Fibroblast of the aortic adventitia (primary cell): ENCODE measurements at places on chromosomes 1 and 21.
A peak's percentile ranks its signal among the peaks of the same experiment; 100 is the strongest.

- DNase-seq, result no peak
Measured at GRCh38 chr1:117618450-117619122, 12.7 kb downstream of the TENT5C start.

DNA sequence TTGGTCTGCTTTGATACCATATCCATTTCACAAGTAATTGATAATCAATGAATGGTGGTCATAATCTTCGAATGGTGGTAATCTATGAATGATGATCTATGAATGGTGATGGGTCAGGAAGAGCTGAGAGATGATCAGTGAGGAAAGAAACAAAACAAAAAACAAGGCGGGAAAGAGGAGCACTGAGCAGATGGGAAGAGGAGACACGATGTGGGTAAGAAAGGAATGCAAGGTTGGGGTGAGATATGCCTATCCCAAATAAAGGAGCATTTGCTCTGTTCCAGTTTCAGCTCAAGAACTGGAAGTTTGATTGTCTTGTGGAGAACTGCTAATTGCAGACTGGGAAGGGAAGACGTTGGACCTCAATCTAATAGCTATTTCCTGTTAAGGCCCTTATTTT lies 73.8 kb downstream of the CENPF start:
- DNase-seq, result no peak

GRCh38 chr1:179588425-179589024 lies 3.1 kb upstream of the TDRD5 start:
- no peak for DNase-seq

- peak; percentile 71 for DNase-seq
Measured at GRCh38 chr1:232472485-232473041, 157.4 kb downstream of the SIPA1L2 start.

- DNase-seq, result peak; percentile 69
Measured at GRCh38 chr1:20717452-20718342, at the start of gene KIF17. Gene KIF17, minus strand, starts transcription at chr1:20718007. Its CDS starts 301 bp downstream, at chr1:20717706.

GRCh38 chr1:22313321-22313720 lies 138.3 kb upstream of the ZBTB40 start:
- no peak for DNase-seq

- DNase-seq, result no peak
Measured at GRCh38 chr1:175493321-175494010, 249.9 kb downstream of the TNR start.

- no peak for DNase-seq
Measured at GRCh38 chr21:14075346-14076142, 135.2 kb downstream of the LIPI start.

- DNase-seq, result no peak
Measured at GRCh38 chr1:30971496-30971895, 62.9 kb upstream of the SDC3 start.

DNA sequence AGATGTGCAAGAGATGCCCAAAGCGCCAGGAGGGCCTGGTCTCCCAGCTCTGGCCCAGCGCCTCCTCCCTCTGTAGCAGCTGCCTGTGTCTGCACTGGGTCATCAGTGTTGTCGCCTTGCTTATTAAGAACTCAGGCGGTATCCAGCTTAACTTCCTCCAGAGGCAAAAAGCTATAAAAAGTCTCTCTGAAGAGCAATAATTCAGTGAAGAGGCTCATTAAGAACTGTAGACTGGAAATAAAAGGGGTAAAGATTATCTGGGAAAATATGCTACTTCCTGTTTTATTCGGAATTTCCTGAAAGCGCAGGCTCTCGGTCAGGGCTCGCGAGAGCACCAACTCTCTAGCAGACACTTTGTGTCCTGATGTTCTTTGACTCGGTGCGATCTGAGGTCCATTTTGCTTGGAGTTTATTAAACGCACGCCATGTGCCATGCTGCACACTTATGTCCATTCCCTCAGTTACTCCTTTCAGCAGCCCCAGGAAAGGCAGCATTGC lies 70.4 kb downstream of the MRPS6 start:
- no peak for DNase-seq
